Midbrain (tissue), 1 donor: ENCODE measurements at places on chromosomes 13 and 19.

GRCh38 chr19:43367822-43368221 is 14.3 kb downstream of the CD177 start:
- no peak for DNase-seq

DNA sequence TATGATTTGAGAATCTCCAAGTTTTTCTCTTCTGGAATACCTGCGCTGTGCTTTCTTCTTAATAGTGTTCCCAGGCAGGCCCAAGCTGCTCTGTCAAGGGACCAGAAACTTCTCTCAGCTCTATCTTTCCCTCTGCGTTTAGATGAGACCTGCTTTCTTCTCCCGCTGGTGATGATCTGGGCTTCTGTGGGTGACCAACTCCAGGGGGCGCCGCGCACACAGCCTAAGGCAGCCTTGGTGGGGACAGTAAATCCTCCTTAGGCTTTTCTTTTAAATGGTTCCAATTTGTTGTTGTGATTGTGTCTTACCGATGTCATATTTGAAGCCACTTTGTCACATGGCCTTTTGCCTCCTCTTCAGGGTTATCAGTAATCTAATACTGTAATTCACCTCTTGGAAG is 439.4 kb upstream of the KLF12 start:
- peak; percentile 3 for DNase-seq

DNA sequence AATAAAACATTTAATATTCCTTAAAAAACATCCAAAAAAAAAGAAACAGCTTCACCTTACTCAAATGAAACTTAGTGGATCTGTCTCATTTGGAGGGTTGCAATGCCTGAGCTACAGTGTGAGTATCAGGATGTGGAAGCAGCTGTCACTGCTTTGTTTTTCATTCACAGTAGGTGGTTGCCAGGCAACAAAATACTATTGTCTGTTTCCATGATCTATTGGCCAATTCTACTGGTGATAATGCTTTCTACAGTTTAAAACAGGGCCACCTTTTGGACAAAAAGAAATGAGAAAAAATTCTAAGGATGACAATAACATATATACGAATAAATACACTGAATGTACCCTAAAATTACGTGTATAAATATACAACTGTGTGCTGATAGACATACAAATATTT is 3.0 kb downstream of the ENOX1 start:
- DNase-seq, result no peak

DNA sequence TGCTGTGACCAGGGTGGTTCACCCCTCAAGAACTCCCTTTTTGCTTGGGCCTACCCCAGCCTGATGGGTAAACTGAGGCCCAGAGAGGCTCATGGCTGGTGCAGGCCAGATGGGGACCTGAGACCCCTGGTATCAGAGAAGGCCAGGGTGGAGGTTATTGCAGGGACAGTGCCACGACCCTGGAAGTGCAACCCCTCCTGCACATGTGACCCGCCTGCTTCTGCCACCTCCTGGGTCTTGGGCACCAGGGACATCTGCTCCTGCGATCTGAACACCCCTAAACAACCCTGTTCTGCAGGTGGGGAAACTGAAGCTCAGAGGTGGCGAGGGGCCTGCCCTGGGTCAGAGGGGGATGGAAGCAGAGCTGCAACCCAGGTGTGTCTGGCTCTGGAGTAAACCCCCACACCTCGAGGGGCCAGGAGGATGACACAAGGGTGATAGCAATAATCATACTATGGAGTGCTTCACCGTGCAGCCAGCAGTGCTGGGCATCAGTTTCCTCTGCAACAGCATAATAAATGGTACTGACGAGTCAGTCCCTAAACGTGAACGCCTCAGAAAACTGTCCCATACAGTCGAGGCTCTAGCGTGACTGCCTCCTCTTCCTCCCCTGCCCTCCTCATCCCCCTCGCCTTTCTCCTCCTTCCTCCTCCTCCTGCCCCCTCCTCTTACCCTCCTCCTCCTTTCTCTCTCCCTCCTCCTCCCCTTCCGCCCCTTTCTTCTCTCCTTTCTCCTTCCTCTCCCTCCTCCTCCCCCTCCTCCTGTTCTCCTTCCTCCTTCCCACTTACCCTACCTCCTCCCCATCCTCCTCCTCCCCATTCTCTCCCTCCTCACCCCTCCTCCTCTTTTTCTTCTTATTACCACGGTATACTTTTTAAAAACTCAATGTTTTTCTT is 4.3 kb downstream of the YJEFN3 start:
- no peak for DNase-seq

DNA sequence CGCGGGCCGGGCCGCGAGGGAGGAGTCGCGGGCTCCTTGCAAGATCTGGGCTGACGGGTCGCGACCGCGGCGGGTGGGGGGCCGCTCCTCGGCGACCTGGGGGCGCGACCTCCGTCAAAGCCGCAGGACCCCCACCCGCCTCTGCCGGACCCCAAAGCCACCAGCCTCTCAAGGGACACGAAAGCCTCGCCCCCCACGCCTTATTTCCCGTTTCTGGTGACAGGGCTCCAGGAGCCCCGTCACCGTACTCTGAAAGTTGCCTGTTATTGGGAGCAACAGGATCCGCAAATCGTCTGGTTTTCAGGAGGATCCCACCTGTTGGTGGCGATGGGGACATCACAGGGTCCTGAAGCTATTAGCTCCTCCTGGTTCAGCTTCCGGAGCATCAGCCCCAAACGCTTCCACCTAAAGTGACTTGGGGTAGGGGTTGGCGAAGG is 530 bp downstream of the MAU2 start:
- DNase-seq, result no peak

DNA sequence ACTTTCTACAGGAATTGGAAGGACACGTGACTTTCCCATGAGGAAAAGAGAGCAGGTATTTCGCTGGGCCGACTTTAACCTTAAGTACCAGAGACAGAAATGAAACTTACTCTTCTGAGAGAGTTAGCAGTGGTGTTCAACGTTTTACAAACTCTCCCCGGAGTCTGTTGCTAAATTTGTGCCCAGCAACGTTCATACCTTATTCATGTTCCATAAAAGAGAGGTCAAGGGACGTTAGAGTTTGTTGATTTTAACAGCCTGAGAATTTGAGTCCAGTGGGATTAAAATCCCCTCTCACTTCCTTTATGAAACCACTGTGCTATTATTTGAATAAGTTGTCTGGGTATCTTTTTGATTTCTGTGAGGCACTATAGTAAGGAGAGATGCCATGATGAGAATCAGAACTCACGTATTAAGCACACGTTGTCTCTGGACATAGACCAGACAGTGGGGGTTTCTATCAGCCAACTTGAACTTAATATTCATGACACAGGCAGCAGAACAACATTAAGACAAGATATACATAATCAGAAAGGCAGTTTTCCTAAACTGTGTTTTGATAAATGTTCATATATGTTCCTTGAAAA is 33.4 kb downstream of the SPRY2 start:
- DNase-seq, result no peak

GRCh38 chr13:60627071-60627686 is 230.2 kb downstream of the TDRD3 start:
- DNase-seq, result peak; percentile 39

DNA sequence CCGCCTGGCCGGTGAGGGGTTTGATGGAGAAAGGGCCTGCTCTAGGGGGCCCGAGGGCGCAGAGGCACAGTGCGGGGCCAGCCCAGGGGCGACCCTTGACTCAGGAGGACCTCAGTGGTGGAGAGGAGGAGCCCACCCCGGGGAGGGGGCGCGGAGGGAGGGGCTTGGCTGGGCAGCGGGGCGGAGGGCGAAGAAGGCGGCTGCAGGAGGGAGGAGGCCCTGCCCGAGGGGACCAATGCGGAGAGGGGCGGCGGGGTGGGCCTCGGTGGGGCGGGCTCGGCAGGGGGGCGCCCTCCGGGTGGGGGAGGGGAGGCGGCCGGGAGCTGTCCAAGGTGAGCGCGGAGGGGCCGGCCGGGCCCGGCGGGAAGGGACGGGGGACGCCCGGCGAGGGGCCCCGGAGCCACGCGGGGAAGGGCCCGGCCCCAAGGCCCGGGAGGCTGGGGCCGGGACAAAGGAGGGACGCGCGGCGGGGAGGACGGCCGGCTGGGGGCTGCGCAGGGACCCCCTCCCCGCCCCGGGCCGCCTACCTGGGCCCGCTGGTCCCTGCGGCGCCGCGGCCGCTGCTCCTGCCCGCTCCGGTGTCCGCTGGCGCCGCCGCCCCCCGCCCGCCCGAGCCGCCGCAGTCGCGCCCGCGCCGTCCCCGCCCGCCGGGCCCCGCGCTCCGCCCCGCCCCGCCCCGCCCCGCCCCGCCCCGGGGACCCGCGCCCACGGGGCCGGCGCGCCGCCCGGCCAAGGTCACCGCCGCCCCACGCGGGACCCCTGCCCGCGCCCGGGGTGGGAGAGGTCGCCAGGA is at the start of gene DIRAS1:
TSS of gene DIRAS1 (minus strand) at position 596 of the 793 bp plus-strand sequence. CDS start 3,566 bp downstream, outside the sequence.
- DNase-seq, result no peak

GRCh38 chr13:85408415-85408814 is 390.8 kb downstream of the SLITRK6 start:
- DNase-seq, result no peak
